ENCODE measurements at places on chromosomes 6 and 20.

DNA sequence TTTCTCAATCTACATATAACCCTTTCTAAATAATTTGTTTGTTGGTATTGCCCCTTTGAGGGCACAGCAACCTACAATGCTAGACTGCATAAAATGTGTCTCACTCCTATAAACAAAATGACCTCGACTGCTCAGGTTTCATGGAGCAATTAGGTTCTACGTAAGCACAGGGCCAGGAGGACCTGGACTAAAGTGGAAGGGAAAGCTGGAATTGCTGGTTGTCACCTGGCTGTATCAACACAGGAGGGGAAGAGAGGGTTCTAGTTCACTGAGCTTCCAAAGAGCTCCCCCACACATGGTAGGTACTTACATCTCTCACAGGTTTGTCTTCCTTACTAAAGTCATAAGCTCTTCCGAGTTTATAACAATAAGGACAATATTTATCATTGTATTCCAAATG, 51.0 kb downstream of the NCOA6 start:
- no peak for DNase-seq

DNA sequence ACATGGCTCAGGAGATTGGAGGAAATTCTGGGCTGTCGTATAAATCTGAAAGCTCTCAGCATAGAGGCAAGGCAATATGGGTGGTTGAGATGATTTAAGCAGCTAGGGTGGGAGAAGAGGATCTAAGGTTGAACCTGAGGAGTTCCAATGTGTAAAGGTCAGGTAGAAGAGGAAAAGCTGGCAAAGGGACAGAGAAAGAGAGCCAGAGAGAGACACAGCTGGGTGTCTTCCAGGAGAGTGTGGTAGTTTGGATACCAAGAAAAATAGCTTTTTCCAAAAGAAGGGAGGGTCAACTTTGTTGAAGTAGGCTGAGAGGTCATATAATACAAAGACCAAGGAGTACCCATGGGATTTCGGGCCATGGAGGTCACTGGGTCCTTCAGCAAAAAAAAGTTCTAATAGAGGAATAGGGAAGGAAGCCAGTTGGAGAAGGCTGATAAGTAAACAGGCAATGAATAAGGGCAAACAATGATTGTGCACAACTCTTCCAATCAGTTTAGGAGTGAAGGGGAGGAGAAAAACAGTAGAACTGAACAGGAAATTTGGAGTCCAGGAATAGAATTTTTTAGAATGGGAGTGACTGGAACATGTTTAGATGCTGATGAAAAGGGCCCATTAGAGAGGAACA, 135.1 kb downstream of the QRSL1 start:
- DNase-seq = no peak

GRCh38 chr6:83600459-83600858, 88.1 kb downstream of the PRSS35 start:
- no peak for DNase-seq

DNA sequence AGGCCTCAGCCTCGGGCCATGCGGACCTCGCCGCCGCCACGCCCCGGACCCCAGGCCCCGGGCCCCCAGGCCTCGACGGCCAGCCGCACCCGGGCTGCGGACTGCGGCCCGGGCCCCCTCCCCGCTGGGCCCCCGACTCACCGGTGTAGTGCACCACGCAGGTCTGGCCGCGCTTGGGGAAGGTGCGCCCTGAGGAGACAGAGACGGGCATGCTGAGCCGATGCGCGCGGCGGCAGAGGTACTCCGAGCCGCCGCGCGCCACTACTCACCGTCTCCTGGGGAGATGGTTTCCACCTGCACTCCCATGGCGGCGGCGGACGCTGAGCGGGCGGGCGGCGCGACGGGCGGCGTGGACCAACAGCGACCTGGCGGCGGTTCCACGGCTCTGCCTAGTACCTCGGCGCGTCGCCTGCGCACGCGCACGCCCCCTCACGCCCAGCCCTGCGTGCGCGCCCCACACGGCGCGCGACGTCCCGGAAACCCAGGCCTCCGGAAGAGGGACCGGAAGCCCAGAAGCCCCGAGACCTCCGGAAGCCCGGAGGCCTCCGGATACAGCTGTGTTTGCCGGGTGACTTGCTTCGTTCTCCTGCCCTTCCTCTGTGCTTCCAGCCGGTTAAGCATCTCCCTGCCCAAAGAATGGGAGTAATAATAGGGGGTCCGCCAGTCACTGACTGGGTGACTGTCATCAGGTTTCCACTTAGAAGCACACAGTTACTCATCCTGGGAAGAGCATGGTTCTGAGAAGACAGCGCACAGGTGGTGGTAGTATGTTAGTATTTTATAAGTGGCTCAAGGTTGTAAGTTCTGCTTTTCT, at the start of gene FKBP1A:
FKBP1A (minus strand) TSS at position 362 of the 814 bp plus-strand sequence; CDS start at position 306, 56 bp downstream.
- peak; percentile 90 for DNase-seq

DNA sequence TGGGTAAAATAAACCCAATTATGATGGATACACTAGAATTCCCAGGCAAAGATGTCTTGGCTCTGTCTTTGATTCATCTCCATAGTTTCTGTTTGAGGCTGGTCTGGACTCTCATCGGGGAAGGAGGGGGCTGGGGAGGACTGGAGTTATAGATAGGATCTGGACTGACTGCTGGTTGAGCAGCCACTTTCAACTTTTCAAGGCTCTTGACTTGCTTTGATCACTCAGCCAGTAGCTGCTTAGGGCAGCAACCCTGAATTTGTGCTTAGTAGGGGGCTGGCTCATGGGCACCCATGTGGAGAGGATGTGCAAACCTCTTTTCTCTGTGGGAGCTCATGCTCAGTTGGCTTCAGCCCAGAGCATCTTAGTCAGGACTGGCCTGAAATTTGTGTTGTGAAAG, 114.0 kb upstream of the NEDD9 start:
- DNase-seq = no peak

DNA sequence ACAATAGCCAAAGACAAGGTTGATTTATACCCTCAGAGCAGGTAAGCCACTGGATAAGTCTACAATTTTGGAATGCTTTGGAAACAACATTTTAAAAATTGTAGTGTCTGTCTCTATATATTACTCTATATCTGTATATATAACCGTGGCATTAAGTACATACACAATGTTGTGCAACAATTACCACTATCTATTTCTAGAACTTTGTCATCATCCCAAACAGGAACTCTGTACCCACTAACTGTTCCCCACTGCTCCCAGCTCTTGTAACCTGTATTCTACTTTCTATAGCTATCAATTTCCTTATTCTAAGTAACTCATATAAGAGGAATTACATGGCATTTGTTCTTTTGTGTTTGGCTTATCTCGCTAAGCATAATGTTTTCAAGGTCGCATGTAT, 78.2 kb upstream of the ASCC3 start:
- no peak for DNase-seq

DNA sequence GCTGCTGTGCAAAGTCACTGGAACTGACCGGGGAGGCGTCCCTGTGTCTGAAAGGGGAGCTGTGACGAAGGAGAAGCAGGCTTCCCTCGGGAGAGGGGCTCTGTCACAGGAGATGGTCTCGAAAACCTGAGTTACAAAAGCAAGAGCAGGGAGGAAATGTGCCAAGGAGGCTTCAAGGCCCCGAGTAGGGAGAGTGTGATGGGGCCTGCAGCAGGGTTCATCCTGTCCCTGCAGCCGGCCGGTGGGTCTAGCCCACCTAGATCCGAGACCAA, 16.7 kb downstream of the DYNLT1 start:
- no peak for DNase-seq

DNA sequence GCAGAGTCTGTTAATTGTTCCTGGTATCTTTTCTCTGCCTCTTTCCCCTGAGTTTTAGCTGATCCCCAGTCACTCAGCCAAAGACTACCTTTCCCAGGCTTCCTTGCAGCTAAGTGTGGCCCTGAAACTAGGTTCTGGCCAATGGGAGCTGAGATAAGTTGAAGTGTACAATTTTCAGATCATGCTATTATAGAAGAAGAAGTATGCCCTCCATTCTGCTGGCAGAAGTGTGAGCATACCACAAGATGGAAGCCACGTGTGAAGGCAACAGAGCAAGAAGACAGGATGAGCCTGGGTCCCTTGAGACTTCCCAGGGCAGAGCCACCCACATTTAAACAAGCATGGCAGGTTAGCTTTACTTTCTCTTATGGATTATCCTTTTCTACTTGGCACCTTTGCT, 273.2 kb downstream of the HIVEP2 start:
- no peak for DNase-seq

- no peak for DNase-seq
Observed at GRCh38 chr6:37129566-37129965, 40.4 kb upstream of the PIM1 start.

DNA sequence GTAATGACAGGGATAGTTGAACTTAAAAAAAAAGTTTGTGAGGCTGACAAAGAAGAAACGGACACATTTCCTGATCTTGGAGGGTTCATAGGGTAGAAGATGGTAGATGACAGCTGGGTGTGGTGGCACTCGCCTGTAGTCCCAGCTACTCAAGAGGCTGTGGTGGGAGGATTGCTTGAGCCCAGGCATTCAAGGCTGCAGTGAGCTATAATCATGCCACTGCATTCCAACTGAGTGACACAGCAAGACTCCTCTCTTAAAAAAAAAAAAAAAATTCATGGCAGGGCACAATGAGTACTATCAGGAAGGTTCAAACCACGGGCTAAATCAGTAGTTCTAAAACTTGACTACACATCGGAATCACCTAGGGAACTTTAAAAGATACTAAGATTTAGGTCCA, 2.0 kb upstream of the MICA start:
- no peak for DNase-seq

- DNase-seq = no peak
Observed at GRCh38 chr6:127302728-127303660, 36.3 kb downstream of the RNF146 start.

- DNase-seq = no peak
Observed at GRCh38 chr6:111679126-111679858, 73.6 kb upstream of the TRAF3IP2 start.

- no peak for DNase-seq
Observed at GRCh38 chr20:9129756-9130155, 60.9 kb downstream of the PLCB4 start.

DNA sequence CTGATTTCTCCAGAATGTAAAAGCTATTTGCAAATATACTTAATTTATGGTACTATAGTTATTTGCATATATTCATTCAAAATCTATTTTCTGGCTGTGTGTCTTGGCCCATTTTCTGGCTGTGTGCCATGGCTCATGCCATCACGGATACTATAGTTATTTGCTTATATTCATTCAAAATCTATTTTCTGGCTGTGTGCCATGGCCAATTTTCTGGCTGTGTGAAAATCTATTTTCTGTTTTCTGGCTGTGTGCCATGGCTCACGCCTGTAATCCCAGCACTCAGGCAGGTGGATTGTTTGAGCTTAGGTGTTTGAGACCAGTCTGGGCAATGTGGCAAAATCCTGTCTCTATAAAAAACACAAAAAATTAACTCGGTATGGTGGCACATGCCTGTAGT, 28.9 kb upstream of the RIPK1 start:
- no peak for DNase-seq

GRCh38 chr6:139580592-139581484, 206.4 kb upstream of the CITED2 start:
- DNase-seq = no peak

DNA sequence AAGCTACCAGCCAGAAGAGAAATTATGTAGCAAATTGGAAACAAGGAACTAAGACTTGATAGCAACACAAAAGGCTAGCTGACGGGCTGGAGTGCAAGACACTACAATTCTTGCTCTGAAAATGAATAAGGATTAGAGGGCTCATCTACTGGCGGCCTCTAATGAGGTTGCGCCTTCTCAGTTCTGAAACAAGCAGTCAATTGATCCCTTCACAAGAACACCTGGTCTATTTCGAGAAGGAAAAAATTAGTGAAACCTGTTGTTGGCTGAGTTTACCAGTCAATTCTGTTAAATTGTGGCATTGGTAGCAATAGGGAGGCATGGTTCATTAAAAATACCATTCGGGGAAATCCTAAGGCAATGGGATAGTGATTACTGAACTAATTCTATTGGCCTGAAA, 74.8 kb upstream of the JARID2 start:
- DNase-seq = no peak

DNA sequence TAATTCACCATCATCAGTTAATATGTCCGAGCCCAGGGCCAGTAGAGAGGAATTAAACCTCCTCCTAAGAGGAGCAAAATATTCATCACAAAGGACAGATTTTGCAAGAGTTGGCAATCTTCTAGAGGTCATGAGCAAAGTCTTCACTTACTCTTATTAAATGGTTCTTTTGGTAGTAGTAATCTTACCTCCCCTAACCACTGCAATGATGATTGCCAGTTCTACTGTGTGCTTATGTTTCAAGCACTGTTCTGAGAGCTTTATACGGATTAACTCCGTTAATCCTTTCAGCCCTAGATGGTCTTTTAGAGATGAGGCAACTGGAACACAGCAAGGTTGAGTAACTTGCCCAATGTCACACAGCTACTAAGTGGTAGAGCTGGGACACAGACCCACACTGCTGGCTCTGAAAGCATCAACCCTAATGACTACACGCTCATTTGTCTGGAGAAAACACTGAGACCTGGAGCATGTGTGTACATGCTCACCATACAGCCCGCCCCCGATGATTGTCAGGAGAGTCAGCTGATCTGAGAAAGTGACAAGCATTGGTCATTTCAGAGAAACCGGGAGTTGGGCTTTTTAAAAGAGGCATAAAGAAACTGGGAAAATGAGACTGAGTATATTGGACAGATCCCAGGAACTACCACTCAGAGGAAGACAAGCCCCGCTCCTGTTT, 276.0 kb downstream of the NRN1 start:
- no peak for DNase-seq

DNA sequence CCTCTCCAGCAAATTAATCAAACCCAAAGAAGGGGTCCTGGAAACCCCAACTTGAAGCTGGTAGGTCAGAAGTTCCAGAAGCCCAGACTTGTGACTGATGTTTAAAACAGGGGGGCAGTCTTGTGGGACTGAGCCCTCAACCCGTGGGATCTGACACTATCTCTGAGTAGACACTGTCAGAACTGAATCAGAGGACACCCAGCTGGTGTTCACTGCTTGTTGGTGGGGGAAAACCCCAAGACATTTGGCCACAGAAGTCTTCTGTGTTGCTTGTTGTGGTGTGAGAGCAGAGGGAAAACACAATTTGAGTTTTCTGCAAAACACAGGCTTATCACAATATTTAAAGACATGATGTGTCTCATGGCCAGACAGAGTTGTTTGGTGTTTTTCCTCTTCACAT, 29.9 kb downstream of the KIF13A start:
- DNase-seq = no peak

DNA sequence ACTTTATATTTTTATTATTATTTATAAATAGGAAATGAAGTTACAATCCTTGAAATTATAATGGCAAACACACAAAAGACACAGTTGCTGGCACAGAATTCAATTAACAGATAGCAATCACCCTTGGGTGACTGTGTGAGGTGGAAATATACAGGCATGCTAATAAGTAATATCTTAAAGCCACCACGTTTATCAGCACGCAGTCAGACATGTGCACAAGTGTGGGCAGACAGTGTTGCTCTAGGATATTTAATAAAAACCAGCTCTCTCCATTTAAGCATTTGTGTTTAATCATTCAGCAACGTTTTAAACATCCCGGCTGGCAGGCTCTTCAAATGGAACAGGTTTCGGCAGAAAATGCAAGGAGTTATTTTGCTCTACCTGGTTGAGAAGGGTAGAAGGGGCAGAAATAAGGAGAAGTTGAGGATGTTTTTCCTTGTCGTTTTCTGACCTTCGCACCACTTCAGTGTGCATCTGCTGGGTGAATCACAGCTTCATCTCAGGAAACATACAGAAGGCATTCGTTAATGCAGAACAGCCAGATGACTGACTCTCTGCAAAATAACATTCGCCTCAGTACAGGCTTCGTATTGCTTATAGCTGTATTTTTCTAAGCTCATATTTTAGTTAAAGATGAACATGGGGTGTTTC, 585.1 kb downstream of the QKI start:
- DNase-seq = no peak

GRCh38 chr20:8018958-8019245, 659 bp downstream of the TMX4 start:
- peak; percentile 78 for DNase-seq

Measured in naive thymus-derived CD8-positive, alpha-beta T cell (primary cell).